Upper lobe of left lung (tissue), 6 donors: ENCODE measurements at places on chromosomes 5 and 9.
A peak's percentile ranks its signal among the peaks of the same experiment; 100 is the strongest.

DNA sequence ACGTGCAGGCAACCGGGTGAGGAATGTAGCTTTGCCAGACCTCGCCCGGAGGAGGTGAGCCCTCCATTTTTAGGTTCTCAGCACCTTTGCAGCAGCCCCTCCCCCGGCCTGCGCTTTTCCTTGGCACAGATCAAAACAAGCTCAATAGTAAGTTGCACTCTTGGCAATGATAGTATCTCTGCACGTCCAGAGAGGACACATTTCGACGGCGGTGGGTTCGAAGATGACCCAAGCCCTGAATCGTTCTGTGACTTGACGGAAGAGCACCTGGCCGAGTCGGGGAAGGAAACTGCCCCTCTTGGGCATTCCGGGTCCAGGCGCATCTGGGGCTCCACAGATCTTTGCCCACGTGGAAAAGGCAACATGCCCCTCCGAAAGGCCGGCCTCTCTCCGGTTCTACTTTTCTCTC lies 904 bp downstream of the GDNF start:
- DNase-seq: no peak

- no peak for DNase-seq
Measured at GRCh38 chr5:80078921-80079320, 43.8 kb downstream of the THBS4 start.

- DNase-seq: no peak
Measured at GRCh38 chr5:144731786-144732185, 561.1 kb downstream of the KCTD16 start.

DNA sequence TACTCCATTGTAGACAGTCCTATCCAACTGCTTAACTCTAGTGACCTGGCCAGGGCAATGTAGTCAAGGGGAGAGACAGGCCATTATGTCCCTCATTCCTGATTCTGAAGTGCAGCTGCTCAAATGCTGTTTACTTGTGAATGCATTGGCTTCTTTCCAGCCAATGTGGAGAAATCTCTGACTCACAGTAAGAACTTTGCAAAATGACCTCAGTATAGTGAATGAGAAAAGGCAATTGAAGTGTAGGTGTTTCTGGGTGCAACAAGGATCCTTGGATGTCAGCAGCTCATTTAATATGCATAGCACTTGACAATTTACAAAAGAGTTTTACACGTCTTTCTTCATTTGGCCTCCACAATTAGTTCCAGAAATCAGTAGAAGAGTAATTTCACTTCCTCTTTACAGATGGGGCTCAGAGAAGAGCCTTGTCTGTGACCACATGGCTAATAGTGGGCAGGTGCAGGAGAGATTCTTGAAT lies 367.2 kb downstream of the OSTF1 start:
- DNase-seq: peak; percentile 65

DNA sequence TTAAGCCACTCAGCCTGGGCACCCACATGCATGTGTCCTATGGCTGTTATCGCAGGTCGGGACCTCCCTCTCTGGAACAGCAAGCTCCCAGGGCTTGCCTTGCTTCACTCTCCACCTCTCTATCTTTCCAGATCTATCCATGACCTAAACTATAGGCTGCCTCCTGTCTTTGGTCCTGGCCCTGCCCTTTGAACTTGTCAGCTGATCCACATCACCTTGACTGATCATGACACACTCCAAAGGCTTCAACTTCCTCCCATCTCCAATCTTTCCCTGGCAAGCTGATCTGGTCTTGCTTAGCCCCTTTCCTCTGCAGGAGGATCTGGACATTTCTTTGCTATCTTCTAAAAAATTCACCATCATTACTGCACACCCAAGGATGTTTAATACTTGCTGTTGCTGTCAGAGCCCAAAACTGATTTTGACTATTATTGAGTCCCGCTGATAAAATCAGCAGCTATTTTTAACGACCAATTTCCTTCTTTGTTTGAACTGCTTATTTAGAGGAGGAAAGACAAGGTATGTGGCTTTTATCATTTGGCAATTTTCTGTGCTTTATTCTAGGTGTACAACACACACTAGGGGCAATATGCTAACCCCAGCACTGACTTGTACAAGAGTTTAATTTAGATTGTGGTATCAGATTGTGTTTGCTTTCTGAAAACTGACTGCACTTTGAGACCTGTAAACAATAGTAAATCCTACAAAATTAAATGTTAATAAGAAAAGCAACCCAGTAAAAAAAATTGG lies 33.5 kb downstream of the CARTPT start:
- DNase-seq: no peak

- no peak for DNase-seq
Measured at GRCh38 chr5:116299746-116300640, 215.2 kb downstream of the COMMD10 start.

DNA sequence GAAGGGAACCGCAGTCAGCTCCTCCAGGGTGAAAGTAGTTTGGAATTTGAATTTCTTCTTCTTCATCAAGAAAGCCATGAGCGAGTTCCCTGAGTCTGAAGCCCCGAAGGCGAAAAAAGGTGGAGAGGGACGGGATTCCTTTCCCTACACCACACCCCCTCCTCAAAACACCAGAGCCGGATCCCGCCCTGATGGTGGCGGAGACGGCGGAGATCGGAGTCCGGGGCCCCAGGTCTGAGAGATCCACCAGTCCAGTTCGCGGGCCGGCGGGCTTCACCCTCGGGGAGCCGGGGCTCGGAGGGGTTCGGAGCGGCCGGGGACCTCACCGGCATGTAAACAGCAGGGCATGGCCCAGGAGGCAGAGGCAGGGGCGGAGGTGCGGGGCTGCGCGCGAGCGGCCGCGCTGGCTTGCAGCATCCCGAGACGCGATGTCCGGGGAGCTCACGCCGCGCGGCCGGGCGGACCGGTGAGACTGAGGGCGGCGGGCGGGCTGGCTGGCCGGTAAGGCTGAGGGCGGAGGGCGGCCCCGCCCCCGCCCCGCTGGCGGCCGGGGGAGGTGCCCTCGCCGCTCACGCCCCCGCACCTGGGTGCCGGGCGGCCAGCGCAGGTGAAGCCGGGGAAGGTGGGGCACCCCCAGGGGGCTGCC lies 606 bp downstream of the EEIG1 start:
- peak; percentile 78 for DNase-seq

GRCh38 chr5:58455066-58455465 lies 4.8 kb downstream of the PLK2 start:
- DNase-seq: no peak

DNA sequence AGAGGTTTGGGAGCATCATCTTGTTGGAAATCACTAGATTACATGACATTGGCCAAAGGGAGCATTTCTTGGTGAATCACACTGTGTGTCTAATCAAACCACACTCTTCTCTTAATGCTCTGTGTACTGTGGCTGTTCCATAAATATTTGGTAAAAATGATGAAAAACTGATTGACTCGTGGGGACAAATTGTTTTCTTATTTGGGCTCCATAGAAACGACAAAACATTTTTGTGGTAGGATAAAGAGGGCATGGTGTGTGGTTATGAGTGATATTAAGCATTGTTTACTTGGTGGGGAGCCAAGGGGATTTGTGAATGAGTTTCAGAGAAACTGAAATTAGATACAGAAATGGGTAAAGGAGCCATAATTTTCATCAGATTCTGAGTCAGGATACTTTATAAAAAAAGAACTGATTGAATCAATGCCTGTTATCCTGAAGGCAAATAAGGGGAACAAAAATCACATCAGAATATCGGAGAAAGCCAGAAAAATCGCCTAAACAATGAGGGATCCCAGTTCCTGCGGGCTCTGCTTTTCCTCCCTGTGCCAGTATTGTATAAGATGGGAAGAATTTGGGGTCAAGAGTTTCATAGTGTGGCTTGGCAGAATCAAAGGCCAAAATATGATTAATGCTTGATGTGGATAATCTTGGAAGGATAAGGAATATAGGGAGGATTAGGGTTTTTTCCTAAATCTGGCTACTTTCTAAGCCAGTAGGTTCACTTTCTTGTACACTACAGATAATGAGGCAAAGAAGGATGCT lies 33.3 kb downstream of the FBXL7 start:
- DNase-seq: no peak

- no peak for DNase-seq
Measured at GRCh38 chr9:16884952-16885513, 14.6 kb upstream of the BNC2 start.

- DNase-seq: no peak
Measured at GRCh38 chr9:70362952-70363351, 51.5 kb downstream of the KLF9 start.

GRCh38 chr5:39284552-39284951 lies 65.2 kb upstream of the FYB1 start:
- no peak for DNase-seq

DNA sequence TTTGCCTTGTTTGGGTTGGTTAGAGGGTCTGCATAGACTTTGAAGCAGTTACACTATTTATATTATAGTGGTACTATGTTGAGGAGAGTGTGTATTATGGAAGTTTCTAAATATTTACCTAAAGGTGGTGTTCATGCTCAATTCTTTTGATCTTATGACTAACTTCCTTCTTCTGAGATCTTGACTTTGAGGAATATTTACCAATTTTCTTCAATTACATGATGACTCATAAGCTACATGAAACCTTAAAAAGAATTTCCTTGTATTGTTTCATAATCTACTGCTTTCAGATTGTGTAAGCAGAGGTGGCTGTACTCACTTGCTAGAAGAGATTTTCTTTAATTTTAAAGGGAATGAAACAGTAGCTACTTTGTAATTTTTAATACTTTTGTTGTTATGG lies 276.1 kb downstream of the TAF11L14 start:
- no peak for DNase-seq

DNA sequence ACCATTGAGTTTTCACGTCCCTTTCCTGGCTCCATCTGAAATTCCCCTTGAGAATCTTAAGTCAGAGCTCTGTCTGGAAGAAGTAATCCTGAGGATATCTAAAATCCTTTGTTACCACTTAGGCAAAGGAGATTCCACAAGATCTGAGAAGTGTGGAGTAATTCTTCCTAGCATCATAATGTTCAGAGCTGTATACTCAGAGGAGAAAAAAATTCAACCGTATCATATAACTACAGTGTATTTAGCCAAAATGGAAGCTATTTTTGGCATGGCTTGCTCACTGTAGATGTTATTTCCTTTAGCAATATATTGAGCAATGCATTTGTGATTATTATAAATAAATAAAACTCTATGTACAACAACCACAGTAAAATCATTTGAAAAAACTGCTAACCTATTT lies 1858.4 kb downstream of the EFNA5 start:
- DNase-seq: no peak

- DNase-seq: peak; percentile 94
Measured at GRCh38 chr9:109316207-109316640, 4.6 kb downstream of the EPB41L4B start.

DNA sequence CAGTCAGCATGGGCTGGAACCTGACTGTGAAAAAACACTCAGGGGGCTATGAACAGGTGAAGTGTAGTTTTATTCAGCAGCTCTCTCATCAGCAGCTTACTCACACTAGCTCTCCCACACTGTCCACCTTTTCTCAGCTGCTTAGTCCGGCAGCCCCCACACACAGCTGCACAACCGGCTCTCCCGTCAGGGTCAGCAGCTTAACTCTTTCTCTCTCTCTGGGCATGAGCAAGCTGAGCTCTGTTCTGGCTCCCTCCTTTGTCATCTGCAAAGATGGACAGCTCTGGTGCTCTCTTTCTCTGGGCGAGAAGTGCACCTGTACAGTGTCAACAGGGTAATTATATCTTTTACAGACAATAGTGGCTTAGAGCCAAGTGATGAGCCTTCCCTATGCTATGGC lies 8.2 kb downstream of the DMAC1 start:
- DNase-seq: no peak

- DNase-seq: no peak
Measured at GRCh38 chr5:59621477-59621876, 272.0 kb downstream of the PDE4D start.

- no peak for DNase-seq
Measured at GRCh38 chr5:29822521-29822920, 1371.0 kb upstream of the CDH6 start.

- no peak for DNase-seq
Measured at GRCh38 chr5:91156242-91156641, 226.9 kb downstream of the ARRDC3 start.
